Head of caudate nucleus (tissue), 42 donors: ENCODE measurements at places on chromosomes 5 and 9.

DNA sequence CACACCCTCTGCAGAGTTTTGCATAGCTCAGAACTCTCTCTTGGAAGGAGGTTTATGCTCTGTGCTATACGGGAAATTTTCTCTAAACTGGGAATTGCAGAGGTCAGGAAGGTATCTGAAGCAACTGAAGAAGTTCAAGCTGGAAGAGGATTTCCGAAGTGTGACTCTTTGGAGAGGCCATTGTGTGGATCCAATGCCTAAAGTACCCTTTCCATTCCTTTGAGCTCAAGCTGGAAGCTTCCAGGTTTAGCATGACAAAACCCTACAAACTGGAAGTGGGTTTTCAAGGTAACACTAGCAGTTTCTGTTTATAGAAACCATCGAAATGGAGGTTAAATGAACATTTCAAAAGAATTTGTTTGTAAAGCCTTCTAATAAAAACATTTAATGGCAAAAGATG lies 187.1 kb downstream of the CFAP90 start:
- no peak for DNase-seq

- no peak for DNase-seq
Measured at GRCh38 chr5:39266442-39266841, 47.1 kb upstream of the FYB1 start.

- no peak for DNase-seq
Measured at GRCh38 chr5:168227001-168227400, 64.4 kb upstream of the WWC1 start.

DNA sequence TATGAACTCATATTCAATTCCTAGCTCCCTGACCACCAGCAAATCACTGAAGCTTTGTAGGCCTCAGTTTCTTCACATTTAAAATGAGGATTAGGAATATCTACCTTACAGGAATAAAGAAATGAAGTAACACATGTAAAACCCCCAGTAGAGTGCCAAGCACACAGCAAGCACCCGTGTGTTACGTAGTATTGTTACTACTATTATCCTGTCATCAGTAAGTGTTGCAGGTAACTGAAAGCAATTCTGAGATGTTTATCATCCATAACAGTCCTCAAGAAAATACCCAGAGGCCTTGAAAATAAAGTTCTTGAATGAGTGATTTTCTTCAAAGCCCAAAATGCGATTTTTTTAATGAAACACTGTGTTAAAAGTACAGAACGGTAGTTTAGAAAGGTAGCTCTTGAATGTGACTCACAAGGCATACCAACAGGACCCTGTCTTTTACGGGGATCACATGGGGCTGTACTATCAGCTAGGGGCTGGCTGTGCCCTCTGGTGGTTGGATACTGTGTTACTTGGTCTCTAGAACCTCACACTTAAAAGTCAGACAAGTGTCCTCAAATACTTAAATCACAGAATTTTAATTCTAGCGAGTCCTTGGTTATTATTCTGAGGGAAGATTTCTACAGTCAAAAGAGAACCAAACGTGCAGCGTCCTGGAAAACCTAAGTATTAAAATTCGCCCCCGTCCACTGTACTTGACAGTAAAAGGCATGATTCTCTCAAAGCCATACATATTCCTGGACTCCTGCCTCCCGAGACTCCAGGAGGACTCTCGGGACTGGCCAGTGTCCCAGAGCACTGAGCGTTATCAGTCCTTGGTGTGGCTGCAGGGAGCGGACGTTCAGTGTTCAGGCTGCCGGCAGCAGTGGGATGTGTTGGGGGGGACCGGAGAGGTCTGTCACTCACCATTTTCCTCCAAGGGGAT lies 725 bp downstream of the NDUFB6 start:
- peak; percentile 37 for DNase-seq

DNA sequence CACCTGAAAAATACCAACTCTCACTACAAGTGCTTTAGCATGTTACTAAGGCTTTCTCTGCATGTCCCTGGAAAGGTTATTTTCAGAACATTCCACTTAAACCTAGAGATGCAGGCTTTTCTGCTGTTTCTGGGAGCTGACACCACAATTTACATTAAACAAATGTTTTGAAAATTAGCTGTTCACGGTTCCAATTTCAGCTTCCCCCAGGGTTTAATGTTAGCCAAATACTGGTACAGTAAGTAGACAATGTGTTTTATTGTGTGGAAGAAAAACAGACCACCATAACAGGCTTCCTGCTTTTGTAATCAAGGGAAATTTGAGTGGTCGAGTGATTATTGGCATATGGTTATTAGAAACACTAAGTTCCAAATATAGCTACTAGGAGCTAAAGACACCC lies 32.0 kb downstream of the MACROH2A1 start:
- DNase-seq = no peak

GRCh38 chr5:154478224-154478565 lies at the start of gene HAND1:
Gene HAND1, minus strand, starts transcription at chr5:154478227. Its CDS starts 219 bp downstream, at chr5:154478008.
- no peak for DNase-seq
